Liver (tissue), 10 donors: ENCODE measurements at places on chromosomes 6 and 20. TPM values are rescaled to one million over a fixed set of nuclear protein-coding genes. Genes with fewer than 3 reads are reported as not detected.

DNA sequence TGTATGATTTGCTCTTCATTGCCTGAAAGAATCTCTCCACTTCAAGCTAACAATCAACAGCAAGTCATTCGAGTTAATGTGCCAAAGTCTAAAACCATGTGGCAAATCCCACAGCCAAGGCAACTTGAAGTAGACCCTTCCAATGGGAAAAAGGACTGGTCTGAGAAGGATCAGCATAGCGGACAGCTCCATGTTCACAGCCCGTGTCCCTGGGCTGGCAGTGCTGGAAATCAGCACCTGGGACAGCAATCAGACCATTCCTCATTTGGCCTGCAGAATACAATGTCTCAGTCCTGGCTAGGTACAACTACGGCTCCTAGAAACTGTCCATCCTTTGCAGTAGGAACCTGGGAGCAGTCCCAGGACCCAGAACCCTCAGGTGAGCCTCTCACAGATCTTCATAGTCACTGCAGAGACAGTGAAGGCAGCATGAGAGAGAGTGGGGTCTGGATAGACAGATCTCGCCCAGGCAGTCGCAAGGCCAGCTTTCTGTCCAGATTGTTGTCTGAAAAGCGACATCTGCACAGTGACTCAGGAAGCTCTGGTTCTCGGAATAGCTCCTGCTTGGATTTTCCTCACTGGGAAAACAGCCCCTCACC lies 1.1 kb downstream of the GJA10 start:
- DNase-seq, result no peak

DNA sequence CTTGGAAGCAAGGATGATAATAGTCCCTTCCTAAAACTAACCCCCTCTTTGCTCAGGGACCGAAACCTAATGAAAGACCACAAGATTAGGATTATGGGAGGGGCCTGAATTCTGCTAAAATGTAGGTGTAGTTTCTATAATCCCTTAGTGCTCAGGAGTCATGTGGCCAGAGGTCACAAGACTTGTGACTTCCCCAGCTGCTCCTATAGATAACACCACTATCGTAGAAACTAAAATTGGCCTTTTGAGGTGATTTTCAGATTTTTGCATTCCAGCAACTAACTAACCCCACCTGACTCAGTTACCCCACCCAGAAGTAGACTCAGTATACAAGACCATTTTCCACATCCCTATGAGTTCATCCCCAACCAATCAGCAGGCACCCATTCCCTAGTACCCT lies 42.1 kb downstream of the MDN1 start:
- DNase-seq, result no peak

GRCh38 chr20:44703183-44703925 lies 11.8 kb upstream of the CCN5 start:
- no peak for DNase-seq

The RNF182 gene
- not detected for total RNA-seq

The PBOV1 gene
- not detected for total RNA-seq

The BFSP1 gene
- 0.17 TPM for total RNA-seq

The MEP1A gene
- total RNA-seq, result not detected
